ENCODE measurements at places on chromosomes 7 and 10.
A peak's percentile ranks its signal among the peaks of the same experiment; 100 is the strongest.

- no peak for DNase-seq
Measured at GRCh38 chr10:122999347-122999746, 9.2 kb downstream of the IKZF5 start.

DNA sequence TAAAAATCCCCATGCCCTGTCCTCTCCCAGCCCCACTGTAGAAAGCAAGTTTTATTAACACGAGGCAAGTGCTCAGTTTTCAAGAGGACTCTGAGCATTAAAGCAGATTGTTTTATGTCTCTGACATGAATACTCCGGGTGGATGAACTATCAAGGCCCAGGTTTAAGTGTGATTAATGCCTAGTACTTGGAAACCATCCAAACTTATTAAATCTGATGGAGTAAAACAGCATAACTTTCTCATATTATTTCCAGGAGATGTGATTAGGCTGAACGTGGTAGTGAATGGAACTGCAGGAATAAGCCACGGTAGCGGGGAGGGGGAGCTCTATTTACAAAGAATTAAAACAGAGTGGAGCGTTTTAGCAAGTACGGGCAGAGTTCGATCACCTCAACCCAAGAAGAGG lies 144.2 kb upstream of the RNF32 start:
- no peak for DNase-seq

DNA sequence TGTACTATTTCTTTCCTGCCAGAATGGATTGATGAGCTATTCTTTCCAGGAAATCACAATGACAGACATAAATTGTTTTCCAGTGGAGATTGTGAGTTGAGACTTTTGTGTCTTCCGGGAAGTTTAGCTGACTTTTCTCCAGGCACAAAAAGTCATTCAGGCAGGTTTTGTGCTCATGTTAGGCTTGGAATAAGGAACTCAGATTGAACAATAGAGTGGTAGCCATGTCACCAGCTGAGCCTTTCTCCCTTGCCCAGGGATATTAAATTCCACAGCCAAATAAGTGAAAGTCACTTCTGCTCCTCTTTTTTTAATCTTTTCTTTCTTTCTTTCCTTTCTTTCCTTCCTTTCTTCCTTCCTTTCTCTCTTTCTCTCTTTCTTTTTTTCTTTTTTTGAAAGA lies 559.6 kb downstream of the GALNT17 start:
- DNase-seq: no peak

DNA sequence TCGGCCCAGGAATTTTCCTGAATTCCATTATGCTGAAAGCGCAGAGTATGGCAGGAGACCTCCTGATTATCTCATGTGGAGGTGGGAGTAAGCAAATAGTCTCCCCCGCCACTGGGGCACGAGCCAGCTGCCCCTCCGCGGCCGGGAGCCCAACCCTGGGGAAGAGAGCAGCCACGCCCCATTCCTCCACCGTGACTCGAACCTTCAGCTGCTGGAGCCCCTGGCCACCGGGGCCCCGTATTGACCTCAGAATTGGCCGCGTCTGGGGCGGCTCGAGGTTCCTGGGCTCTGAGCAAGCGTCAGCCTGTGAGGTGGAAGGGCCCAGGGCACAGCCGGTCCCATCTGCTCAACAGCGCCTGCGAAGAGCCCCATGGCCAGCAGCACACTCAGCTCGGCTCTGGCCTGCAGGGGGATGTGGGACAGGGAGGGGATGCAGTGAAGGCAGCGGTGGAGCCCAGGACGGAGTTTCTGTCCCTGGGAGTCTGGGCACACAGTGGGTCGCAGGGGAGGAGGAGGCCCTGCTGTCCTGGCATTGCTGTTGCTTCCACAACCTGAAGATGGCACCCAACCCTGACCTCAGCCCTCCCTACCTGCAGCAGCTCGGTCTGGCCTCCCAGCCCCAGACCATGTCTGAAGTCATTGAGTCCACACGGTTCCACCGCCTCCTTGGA lies 97.8 kb downstream of the CHST15 start:
- peak; percentile 53 for DNase-seq

DNA sequence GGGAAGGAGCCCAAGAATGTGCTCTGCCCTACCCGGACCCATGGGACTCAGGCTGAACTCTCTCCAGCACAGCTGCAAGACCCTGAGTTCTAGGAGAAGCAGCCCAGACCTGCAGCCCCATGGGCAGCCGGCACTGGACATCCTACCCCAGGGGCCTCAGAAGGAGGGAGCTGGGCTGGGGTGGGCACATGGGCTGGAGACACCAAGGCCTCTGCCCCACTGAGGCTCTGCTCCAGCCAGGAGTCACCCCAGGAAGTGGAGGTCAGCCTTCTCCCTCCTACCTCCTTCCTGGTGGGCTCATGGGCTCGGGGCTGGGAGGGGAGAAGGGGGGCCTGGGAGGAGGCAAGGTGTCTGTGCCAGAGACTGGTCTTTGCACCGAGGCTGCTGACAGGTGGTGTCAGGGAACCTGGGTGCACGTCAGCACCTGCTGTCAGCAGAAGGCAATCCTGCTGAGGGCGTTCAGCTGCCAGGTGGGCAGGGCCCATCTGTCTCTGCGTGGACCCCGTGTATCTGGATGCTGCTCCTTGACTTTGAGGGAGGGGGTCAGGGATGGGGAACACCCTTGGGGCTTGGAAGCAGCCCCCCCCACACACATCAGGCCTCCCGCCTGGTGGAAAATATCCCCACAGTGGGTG lies 95.2 kb downstream of the PDGFA start:
- DNase-seq: no peak
